NCI-H226 (cell line): ENCODE measurements at places on chromosomes 4 and X.
A peak's percentile ranks its signal among the peaks of the same experiment; 100 is the strongest.

DNA sequence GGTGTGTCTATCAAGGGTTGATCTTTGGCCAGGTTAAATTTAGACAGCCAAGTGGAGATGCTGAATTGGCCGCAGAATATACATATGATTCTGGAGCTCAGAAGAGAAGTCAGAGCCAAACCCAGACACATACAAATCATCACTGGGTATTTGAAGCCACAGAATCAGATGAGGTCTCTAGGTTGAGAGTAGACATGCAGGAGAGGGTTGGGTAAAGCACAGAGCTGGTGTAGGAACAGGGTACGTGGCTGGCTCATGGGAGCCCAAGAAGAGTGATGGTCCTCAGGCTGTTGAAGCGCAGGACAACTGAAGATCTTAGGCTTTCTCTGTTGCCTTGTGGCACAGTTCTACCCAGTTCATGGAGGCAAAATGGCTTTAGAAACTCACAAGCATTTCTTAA is 37.7 kb downstream of the ADAMTS3 start:
- DNase-seq, result no peak

DNA sequence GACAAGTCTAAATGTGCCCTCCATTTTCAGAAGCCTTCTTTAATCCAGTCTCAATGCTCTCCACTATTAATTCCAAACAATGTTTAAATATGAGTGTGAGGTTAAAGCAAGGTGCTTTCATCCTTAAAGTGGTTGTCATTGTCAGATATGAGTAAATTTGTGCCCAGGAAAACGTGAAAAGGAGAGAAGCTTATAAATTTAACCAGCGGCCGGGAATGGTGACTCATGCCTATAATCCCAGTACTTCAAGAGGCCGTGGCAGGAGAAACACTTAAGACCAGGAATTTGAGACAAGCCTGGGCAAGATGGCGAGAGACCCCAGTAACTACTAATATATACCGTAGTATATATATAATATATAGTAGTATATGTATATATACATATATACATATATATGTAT is 270.0 kb downstream of the ARHGAP24 start:
- no peak for DNase-seq

- no peak for DNase-seq
These were observed 1.4 kb upstream of the SORCS2 start for GRCh38 chr4:7190691-7191545.

- no peak for DNase-seq
These were observed 99.8 kb downstream of the ARSF start for GRCh38 chrX:3141031-3141430.

DNA sequence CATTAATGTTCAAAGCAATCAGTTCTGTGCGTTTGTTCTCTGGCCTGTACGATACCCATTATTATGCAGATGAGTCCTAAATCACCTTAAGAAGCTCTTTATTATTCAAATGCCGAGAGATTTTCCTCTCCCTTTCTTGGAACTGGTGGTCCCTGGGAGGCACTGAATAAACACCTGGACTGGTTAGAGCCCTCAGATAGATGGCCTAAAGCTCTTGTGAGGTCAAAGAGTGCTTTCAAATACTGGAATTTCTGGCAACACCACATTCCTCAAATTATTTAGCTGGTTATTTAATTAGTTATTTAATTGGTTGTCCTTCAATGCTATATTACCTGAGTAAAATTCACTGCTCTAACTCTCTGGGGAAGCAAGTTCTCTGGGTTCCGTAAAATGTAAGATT is 3.0 kb downstream of the ARHGEF38 start:
- DNase-seq, result no peak

DNA sequence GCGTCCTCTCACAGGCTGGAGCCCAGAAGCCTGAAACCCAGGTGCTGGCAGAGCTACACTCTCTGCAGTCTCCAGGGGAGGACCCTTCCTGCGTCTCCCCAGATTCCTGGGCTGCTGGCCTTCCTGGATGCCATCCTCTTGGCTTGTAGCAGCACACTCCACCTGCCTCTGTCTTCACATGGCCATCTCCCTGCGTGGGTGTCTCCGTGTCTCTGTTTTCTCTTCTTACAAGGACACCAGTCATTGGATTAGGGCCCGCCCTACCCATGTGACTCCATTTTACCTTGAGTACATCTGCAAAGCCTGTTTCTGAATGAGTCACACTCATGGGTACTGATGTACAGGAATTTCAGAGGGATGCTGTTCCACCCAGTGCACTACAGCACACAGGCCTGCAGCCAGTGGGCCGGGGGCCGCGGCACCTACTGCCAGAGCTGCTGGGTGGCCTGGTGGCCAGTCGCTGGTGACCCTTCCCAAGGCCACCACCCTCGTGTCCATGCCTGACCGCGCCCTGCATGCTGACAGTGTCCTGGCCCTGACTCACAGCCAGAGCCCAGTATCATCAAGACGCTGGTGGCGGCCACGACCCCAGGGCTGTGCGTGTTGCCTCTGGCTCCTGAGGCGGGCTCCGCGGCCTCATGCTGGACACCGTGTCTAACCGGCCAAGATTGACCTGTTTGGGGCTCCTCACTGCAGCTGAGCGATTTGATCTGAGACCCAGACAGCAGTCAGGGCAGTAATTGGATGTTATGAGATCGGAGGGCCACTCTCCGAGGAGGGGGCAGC is 63.6 kb upstream of the NKX1-1 start:
- no peak for DNase-seq

- peak; percentile 75 for DNase-seq
These were observed 21.0 kb upstream of the UBA6 start for GRCh38 chr4:67721770-67722597.

GRCh38 chr4:6502147-6502546 is 29.7 kb upstream of the PPP2R2C start:
- no peak for DNase-seq

GRCh38 chr4:105472871-105473323 is 965 bp downstream of the PPA2 start:
- no peak for DNase-seq

DNA sequence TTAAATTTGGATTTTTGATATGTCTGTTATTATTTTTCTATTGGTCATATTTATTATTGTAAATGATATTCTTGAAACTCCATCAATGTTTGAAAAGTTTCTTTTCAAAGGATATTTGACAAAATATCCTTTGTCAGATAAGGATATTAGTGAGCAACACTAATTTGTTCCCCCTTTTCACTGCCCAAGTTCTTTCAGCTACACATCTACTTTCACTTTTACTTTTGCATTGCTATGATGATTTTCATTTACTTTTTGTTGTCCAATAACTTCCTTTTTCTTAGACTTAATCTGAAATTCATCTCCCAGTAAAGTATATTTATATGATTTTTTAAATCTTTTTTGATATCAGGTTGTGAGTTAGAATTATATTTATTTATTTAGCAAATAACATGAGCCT is 542.3 kb upstream of the ADGRL3 start:
- DNase-seq, result no peak

GRCh38 chr4:174135530-174135929 is 147.9 kb downstream of the FBXO8 start:
- no peak for DNase-seq

DNA sequence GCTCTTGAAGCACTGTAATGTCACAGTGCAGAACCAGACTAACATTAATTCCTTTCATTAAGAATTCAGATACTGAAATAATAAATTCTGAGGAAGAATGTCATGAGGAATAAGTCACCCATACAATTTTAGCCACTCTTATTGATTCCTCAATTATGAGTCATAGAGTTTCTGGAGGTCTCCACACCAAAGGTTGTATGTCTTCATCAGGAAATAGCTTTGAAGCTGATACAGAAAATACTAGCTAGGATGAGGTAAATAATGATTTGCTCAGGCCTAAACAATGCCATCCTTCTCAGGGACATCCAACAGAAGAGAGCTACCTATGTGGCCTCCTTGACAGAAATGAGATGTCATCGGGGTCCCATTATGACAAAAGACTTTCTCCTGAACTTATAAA is 238.8 kb downstream of the OR13H1 start:
- no peak for DNase-seq

- DNase-seq, result no peak
These were observed 1216.8 kb upstream of the PABPC4L start for GRCh38 chr4:135418353-135418752.

GRCh38 chrX:132023896-132024386 is 839 bp downstream of the STK26 start:
- DNase-seq, result no peak

DNA sequence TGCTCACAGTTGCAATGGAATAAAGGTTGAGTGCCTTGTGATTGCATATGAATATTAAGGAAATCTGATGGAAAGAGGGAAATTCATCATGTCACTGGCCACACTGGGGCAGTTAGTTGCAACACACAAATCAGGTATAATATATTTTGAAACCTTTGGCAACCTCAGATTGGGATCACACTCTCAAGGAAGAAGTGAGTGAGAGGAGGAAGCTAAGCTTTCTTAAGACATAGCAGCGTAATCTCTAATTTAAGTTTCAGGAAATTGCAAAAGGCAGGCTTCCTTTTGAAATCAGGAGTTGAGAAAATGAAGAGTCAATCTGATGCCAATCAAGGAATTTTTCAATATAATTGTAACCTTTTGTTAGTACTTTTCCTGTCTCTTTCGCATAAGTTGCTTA is 12.3 kb upstream of the CLTRN start:
- DNase-seq, result no peak

DNA sequence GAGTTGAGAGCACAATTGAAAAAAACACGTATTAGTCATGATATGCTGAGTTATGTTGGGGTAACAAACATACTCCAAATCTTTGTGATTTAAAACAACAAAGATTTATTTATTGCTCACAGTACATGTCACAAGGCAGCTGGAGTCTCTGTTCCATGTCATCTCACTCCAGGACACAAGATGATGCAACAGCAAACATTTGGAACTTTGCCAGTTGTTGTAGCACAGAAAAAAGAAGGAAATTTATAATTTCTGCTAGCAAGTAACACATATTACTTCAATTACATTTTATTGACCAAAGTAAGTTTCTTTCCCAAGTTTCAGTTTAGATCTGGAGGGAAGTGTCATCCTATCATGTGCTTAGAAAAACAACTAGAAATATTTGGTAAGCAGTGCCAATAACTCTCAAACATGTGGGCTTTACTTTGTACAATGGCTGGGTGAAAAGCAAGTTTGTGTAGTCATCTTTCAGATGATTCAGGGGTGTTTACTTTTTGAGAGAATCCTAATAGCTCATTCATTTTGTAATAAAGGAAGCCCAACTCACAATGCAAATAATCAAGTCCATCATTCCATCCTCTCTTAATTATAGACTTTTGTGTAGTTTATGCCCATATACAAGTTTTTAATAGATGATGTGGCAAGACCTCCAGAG is 452.3 kb downstream of the ZIC3 start:
- no peak for DNase-seq

GRCh38 chr4:159444678-159445077 is 341.8 kb downstream of the RAPGEF2 start:
- peak; percentile 6 for DNase-seq

DNA sequence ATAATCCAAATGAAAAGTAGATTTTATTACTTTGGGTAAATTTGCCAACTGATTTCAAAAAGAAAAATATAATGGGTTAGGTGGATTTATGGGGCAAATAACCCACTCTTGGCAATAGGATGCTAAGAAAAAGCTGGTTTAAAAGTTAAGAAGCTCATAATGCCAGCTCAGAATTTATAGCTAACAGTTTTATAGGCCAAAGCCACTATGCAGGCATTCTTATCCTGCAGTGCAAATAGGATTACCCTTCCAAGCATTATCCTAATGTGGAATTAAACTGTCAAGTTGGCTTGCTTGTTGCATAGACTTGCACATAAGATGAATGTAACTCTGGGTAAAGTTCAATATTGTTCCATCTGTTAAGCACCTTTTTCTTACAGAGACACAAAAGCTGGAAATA is 703.0 kb downstream of the PCDH18 start:
- DNase-seq, result no peak

GRCh38 chrX:100447655-100448397 is 37.8 kb upstream of the PCDH19 start:
- no peak for DNase-seq

DNA sequence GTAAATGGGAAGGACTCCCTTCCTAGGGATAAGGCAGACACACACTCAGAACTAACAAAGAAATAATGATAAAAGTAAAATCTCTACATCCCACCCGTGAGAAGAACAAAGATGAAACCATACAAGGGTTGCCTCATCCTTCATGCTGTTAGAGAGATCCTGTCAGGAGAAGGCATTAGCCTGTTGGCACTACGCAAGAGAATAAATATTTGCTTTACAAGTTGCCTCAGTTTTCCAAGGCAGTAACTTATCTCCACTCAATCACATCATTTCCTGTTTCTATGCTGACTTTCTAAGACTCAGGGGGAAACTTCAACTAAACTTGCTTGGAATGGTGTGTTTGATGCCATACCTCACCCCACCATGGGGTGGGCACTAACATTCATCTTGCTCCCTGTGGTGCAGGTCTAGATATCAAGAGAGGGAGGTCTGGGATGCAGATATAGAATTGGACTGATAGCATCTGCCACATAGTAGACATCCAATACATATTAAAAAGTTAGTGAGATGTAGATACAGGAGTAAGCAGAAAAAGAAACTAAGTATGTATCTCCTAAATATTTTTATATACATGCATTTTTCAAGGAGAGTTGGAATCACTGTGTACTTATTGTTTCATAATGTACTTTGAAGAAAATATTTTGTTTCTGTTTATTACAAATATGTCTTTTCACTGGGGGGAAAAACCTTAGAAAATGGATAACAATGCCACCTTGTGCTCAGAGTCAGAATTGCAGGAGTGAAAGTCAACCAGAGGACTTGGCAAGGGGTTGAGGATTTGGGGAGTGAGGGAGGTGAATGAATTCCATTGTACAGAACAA is 57.2 kb upstream of the BEX4 start:
- peak; percentile 21 for DNase-seq

DNA sequence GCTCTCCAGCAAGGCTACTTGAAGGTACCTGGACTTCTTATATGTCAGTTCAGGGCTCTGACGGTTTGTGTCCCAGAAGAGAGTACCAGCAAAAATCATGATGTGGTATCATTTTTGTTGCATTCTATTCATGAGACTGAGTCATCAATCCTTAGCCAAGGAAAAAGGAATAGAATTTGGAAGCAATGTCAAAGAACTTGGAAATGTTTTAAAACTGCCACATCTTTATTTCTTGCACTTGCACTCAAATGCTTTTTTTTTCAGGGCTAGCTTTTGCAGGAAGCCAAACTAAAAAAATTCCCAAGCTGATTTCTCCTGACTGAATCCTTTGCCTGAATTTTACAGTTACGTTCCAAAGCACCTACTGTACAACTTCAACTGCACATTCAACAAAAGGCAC is 112.4 kb downstream of the NPFFR2 start:
- no peak for DNase-seq

DNA sequence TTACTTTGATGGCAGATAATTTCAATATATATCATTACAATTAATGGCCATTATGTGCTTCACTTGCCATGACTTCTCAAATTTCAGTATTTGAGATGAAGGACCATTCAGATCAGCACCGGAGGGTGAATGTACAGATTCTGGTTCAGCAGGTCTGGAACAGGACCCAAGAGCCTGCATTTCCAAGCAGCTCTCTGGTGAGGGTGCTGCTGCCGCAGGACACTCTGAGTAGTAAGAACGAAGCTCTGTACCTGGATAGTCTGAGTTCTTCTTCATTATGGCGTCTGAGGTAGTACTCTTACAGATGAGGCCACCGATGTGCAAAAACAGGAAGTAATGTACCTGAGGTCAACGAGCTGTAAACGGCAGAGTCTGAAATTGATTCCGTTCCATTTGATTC is 228.2 kb downstream of the FBXW7 start:
- no peak for DNase-seq
